ENCODE measurements at places on chromosomes 6 and 20. TPM values are rescaled to one million over a fixed set of nuclear protein-coding genes. Genes with fewer than 3 reads are reported as not detected.

DNA sequence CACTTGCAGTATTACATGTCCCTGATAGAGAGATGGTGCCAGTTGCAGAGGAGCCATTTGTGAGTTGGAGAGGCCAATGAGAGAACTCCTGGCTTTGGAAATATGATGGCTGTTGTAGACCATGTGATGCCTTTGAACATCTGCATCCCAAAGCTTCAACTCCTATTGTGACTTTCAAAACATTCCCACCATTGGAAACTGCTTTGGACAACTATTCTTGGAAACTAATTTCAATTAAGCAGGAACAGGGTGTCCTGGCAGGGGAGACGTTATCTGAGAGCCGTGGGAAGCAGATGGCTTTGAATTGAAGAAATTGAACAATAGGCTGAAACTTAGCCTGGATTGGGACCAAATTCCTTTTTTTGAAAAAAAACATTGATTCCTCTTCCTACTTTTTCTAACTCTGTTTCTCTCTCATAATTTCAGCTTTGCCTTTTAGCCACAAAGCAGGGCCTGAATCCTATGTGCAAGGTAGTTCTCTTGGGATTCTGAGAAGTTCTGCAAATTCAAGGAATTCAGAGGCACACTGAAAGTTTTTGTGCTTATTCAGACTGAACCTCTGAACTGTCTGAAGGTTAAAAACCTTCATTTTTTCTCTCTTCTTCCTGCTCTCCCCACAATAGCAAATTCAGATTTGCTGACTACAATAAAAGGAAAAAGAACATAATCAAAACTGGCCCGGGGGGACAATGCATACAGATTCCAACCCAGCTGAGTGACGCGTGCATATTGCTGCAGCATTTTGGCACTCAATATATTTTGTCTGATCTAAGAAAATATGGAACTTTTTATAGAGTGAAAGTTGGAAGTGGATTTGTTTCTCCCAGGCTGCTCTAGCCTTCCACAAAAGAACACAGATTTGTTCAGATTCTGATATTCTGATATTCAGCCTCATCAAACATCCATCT is 720.4 kb upstream of the CHD6 start:
- no peak overlapping the region for H3K27ac ChIP-seq
- no peaks in the 10 kb centered on the region for H3K27me3 ChIP-seq
- DNase-seq: no peak
- H3K36me3 ChIP-seq: no peaks in the 10 kb centered on the region
- H3K4me1 ChIP-seq: peaks cover 8% of the 10 kb centered on the region
- H3K4me3 ChIP-seq: no peak overlapping the region

- DNase-seq: no peak
- no peaks in the 10 kb centered on the region for H3K27me3 ChIP-seq
- H3K36me3 ChIP-seq: no peaks in the 10 kb centered on the region
- H3K4me3 ChIP-seq: no peak overlapping the region
These were observed 1.9 kb downstream of the AAR2 start for GRCh38 chr20:36238153-36238552.

The LPA gene
- total RNA-seq: 0.49 TPM

DNA sequence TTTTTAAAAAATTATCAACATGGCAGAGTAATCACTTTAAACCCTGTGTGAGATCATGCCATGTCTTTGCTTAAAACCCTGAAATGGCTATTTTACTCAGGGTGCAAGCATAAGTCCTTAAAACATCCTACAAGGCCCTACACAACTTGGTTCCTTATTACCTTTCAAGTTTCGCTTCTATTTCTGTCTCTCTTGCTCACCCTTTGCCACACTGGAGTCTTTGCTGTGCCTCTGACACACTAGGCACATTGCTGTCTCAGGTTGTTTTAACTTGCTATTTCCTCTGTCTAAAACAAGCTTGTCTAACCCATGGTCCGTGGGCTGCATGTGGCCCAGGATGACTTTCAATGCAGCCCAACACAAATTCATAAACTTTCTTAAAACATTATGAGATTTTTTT is 55.6 kb downstream of the KIAA0408 start:
- H3K27me3 ChIP-seq: no peaks in the 10 kb centered on the region
- peaks cover 3% of the 10 kb centered on the region for H3K4me1 ChIP-seq
- H3K4me3 ChIP-seq: no peak overlapping the region
- H3K27ac ChIP-seq: no peak overlapping the region

GRCh38 chr20:64071341-64072332 is 7.7 kb downstream of the RGS19 start:
- no peaks in the 10 kb centered on the region for H3K27me3 ChIP-seq
- DNase-seq: no peak
- no peak overlapping the region for H3K4me3 ChIP-seq
- H3K36me3 ChIP-seq: no peaks in the 10 kb centered on the region
- H3K4me1 ChIP-seq: no peaks in the 10 kb centered on the region
- H3K27ac ChIP-seq: no peak overlapping the region

GRCh38 chr6:91483415-91484105 is 896.7 kb upstream of the MAP3K7 start:
- H3K4me1 ChIP-seq: no peaks in the 10 kb centered on the region
- H3K27ac ChIP-seq: no peak overlapping the region
- no peaks in the 10 kb centered on the region for H3K36me3 ChIP-seq
- H3K4me3 ChIP-seq: no peak overlapping the region
- H3K27me3 ChIP-seq: no peaks in the 10 kb centered on the region

DNA sequence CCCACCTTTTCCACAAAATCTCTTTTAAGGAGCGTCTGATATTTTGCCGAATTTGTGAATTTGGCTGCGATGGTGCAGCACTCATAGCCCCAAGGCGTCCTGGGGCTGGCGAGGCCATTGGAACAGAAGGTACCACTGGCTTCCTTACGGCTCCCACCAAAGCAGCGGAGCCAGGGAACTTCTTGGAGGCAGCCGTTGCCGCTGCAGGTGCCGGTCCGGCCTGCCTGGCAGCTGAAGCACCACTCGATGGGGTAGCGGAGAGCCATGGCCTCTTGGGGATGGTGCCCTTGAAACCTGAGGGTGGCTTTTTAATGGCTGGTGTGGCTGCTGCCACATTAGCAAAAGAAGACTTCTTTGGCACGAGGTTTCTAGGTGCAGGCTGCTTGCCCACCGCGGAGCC is 29.8 kb downstream of the DIDO1 start:
- DNase-seq: no peak
- H3K4me3 ChIP-seq: no peak overlapping the region
- peaks cover 33% of the 10 kb centered on the region for H3K4me1 ChIP-seq
- peaks cover 45% of the 10 kb centered on the region for H3K36me3 ChIP-seq
- H3K27me3 ChIP-seq: no peaks in the 10 kb centered on the region
- H3K27ac ChIP-seq: no peak overlapping the region

The BTBD9 gene
- 24.1 TPM for total RNA-seq
